Karpas-422 (cell line): ENCODE measurements at places on chromosomes 5 and 9. TPM values are rescaled to one million over a fixed set of nuclear protein-coding genes. Genes with fewer than 3 reads are reported as not detected.

- no peak for DNase-seq
These were observed 95.5 kb downstream of the USP20 start for GRCh38 chr9:129930743-129931142.

DNA sequence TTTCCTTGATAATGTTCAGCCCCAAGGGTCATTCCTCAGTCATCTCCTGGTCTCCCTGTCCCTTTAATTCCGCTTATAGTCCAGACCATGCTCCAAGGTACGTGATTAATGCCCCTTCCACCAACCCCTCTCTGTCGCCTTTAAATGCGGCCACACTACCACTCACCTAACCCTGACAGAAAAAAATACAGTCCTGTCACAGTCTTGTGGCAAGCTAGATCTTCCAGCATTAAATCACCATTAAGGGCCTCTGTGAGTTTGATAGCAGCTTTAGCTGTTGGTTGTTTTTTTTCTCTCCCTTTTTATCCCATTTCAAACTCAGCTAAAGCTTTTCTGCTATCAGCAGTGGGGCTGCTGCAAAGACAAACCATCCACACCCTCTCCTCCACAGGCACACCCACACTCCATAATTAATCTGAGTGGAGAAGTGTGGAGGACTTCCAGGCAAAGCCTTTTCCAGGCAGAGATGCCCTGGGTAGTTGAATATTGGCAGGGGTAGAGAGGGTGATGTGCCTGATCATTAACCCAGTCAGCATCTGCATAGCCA, 522.7 kb upstream of the CLINT1 start:
- no peak for DNase-seq

- no peak for DNase-seq
These were observed 317.0 kb downstream of the ICE1 start for GRCh38 chr5:5739490-5739945.

DNA sequence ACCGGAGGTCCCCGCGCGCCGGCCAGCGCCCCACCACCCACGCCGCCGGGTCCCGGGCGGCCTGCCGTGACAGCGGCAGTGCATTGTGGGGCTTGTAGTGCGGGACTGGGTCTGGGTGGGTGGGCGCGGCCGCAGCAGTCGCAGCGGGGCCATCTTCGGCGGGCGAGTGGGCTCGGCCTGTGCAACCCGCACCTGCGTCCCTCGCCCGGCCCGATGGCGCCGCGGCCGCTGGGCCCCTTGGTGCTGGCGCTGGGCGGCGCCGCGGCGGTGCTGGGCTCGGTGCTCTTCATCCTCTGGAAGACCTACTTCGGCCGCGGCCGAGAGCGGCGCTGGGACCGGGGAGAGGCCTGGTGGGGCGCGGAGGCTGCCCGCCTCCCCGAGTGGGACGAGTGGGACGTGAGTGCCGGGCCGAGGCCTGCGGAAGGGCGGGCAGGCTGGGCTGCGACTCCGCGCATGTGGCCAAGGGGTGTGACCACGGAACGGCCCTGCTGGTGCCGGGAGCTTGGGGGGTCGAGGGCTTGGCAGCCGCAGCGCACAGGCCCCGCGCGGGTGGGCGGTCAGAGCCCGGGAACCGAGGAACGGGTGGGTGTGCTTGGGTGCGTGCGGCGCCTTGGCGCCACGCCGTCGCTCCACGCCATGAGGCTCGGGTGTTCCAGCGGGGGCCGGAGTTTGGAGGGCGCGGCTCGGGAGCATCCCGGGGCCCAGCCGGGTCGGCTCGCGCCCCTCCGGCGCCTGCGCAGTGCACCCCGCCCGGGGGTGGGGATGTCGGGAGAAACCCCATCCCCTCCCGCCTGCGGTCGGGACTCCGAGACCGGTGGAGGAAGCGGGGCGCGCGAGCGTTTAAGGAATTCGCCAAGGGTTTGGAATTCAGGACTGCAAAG, at the start of gene ARL10:
TSS of gene ARL10 (plus strand) at position 137 of the 881 bp plus-strand sequence. CDS start at position 214, 77 bp downstream.
- DNase-seq, result peak; percentile 66

DNA sequence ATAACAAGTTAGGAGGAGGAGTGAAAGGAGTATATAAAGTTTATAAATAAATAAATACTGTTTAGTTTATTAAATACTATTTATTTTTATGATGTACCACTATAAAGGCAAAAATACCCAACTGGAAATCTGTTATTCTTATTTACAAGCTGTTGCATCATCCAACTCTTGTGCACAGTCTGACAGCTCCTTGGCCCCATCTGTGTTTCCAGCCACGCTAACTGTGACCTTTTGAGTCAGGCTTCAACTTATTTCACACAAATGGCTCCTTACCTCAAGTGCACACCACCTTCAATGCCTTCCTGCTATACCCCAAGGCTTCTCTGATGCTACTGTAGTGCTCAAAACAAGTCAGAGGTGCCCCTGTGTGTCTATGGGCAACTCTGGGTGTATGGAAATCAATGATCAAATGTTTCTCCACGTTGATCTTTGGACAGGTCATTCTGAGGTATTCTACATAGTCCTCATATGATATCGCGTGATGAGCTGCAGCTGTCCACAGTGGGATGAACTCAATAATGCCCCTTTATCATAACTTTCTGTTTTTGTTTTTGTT, 303.2 kb upstream of the GRAMD2B start:
- no peak for DNase-seq

- DNase-seq, result no peak
These were observed 63.7 kb upstream of the IER5L start for GRCh38 chr9:129241725-129242124.

The COL15A1 gene
- 0.40 and 0.93 TPM in 2 replicates for total RNA-seq
